ENCODE measurements at places on chromosomes 2 and 18.

GRCh38 chr2:138267902-138268254 is 233.7 kb upstream of the SPOPL start:
- DNase-seq = no peak

DNA sequence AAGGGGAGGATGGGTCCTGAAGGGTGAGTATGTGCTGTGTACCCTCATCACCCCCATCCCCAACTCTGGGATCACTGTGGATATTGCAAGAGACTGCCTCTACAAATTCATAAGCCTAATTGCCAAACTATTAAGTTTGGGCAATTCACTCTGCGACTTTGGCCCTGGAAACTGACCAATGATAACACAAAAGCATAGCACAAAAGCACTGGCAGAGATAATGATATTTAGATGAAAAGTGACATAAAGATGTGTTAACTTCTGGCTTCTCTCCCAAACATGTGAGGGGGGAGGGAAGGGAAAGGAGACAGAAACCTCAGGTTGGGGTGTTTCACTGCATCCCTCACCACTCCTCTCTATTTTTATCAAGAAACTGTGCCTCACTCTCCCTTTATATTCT is 150.3 kb downstream of the SATB2 start:
- DNase-seq = no peak

DNA sequence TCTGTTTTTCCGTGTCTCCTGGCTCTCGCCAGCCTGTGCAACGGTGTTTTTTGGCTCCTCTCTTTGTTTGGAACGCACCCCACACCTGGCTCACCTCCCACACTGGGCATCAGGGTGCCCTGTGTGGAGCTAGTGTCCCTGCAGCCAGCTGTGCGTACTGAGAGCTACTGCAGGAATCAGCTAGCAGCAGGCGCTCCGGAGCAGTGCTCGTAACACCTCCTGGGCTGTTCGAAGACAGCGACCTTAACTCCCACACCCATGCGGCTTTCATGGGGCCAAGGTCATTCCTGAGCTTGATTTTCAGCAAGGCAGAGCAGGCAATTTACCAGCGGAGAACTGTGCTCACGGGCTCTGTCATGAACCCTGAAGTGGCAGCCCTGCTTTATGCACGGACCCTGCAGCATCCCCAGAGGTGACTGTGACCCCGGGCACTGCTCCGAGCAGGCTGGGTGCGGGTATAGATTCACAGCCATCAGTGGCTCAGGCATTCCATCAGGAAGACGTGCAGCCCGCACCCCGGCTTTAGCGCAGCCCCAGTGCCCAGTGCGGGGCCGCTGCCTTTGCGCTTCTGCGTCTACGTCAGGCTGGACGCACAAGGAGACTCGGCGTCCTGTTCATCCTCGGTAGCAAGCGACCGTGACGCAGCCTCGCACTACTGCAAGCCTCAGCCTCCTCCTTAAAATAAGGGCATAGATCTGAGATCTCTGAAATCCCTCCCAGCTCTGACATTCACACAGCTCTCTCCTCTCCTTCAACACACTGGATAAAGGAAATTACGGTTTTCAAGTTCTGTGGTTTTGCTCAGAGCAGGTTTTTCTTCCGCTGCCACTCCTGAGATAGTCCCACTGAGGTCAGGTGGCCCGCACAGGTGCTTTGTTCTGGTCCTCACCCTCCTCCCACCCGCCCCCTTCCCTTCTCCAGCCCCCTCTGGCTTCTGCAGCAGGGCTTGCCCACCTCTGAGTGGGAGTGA is 58.2 kb downstream of the ADI1 start:
- DNase-seq = peak; percentile 48

DNA sequence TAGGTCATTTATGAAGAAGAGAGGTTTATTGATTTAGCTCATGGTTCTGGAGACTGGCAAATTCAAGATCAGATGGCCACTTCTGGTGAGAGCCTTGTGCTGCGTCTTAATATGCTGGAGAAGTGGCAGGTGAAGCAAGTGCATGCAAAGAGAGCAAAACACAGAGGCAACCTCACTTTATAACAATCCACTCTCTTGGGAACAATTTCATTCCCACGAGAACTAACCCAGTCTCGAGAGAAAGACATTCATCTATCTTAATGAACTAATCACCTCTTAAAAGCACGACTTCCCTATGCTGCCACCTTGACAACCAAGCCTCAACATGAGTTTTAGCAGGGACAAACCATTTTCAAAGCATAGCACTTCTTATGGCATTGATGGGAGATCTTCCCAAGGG is 186.5 kb upstream of the RASGRP3 start:
- DNase-seq = no peak

DNA sequence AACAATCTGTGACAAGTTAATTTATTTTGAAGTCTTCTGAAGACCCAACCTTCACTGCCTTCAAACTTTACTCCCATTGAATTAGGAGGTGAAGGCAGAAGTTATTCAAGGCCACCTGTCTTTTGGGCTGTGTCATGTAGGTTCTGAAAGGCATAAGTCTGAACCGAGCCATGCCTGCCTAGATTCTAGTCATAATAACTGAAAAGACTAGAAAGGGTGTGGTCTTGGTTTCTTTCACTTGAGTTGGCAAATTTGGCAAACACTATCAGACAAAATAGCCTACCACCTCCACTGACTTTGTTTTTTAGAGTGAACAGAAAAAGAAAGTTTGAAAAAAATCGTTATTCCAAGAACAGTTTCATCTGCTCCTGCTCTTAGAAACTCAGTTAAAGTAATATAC is 38.4 kb downstream of the PPM1B start:
- no peak for DNase-seq

- DNase-seq = no peak
Observed at GRCh38 chr2:164015328-164016123, 279.7 kb upstream of the FIGN start.

DNA sequence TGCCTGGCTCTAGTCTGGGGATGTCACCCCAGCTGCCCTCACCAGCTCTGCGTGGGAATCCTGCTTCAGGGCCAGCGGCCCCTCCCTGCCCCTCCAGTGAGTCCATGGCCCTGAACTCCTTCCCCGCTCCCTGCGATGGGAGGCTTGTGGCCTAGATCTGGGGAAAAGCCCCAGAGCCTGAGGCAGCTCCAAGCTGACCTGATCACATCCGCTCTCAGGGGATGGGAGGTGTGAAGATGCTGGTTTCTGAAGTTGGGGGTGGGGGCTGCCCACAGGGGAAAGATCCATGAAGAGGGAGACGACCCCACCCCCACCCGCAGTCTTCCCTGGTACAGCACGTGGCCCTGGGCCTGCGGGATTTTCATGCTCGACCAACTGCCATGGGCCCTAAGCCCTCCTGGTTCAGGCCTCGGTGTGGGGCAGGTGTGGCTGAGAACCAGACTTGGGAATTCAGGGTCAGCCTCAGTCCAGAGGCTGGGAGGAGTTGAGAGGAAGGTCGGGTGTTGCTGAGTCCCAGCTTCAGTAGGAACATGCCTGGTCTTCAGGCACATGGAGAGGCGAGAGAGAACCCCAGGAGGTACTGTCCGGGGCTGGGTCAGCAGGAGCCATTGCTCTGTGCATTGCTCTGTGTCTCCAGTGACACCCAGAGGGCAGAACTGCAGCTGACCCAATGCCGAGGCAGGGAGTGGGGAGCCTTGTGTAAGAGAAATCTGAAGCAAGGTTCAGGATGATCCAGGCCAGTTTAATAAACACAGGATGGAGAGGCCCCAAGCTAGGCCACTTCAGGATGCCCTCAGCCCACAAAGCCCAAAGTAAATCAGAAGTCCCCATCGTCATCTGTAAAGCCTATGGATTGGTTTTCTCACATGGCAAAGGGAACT is 115.1 kb downstream of the CAPN13 start:
- DNase-seq = peak; percentile 46

GRCh38 chr18:77061281-77061945 is 71.2 kb downstream of the MBP start:
- peak; percentile 44 for DNase-seq

GRCh38 chr2:227864161-227864756 is 7.2 kb upstream of the DAW1 start:
- DNase-seq = no peak

DNA sequence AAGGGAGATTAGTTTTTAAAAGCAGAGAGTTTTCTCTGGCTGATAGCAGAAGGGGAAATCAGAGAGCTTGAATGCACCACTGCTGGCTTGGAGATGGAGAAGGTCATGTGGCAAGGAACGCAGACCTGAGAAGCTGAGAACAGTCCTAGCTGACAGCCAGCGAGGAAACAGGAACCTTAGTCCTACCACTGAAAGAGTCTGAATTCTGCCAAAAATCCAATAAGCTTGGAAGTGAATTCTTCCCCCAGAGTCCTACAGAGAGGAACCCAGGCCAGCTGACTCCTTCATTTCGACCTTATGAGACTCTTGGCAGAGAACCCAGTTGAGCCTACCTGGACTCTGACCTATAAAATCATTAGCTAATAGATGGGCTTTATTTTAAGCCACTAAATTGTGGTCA is 371.9 kb upstream of the TNP1 start:
- no peak for DNase-seq

GRCh38 chr2:206562375-206562774 is 79.9 kb upstream of the FAM237A start:
- DNase-seq = no peak

- DNase-seq = no peak
Observed at GRCh38 chr18:34957119-34957863, 83.9 kb upstream of the MAPRE2 start.

GRCh38 chr18:50614838-50615237 is 55.0 kb downstream of the MAPK4 start:
- DNase-seq = no peak

GRCh38 chr18:21660078-21660477 is 44.5 kb downstream of the ABHD3 start:
- DNase-seq = no peak

DNA sequence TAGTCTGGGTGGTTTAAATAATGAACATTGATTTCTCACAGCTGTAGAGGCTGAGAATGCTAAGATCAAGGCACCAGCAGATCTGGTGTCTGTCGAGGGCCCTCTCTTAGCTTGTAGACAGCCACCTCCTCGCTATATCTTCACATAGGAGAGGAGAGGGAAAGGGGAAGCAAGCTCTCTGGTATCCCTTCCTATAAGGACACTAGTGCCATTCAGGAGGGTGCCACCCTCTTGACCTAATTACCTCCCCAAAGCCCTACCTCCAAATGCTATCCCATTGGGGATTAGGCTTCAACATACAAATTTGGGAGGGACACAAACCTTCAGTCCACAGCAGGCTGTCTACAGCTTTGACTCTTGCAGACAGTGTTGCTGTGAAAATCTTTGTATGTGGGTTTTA is 76.7 kb downstream of the BOLA3 start:
- no peak for DNase-seq

DNA sequence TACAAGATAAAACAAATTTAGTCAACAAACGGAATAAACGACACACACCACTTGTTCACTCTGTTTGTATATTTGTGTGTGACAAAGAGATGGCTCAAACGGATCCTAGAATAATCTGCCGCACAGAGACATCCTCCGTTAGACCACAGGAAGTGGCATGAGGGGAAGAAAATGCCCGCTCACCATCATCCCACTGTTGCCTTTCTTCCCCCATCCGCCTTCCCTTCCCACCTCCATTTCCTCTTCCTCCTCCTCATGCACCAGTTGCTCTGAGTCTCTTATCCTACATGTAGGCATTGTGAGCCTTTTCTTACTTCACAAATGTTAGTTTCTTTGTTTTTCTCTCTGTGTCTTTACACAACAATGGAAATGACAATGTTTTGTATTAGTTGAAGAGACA is 228.5 kb upstream of the SMIM21 start:
- no peak for DNase-seq

DNA sequence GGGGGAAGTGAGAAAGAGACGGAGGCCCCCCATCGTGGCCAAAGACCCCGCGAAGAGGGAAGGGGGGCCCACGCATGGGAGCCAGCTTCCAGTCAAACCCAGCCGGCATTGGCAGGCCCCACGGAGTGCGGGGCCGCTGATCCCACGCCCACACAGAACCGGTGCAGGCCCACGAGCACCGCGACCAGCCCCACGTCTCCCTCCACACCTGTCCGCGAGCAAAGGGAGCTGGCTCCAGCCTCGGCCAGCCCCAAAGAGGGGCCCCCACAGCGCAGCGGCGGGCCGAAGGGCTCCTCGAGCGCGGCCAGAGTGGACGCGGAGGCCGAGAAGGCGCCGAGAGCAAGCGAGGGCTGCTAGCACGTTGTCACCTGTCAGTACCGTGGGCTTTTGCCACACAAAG is 125.0 kb upstream of the TWIST2 start:
- peak; percentile 26 for DNase-seq

GRCh38 chr18:11553098-11553940 is 56.1 kb upstream of the SLC35G4 start:
- DNase-seq = no peak

DNA sequence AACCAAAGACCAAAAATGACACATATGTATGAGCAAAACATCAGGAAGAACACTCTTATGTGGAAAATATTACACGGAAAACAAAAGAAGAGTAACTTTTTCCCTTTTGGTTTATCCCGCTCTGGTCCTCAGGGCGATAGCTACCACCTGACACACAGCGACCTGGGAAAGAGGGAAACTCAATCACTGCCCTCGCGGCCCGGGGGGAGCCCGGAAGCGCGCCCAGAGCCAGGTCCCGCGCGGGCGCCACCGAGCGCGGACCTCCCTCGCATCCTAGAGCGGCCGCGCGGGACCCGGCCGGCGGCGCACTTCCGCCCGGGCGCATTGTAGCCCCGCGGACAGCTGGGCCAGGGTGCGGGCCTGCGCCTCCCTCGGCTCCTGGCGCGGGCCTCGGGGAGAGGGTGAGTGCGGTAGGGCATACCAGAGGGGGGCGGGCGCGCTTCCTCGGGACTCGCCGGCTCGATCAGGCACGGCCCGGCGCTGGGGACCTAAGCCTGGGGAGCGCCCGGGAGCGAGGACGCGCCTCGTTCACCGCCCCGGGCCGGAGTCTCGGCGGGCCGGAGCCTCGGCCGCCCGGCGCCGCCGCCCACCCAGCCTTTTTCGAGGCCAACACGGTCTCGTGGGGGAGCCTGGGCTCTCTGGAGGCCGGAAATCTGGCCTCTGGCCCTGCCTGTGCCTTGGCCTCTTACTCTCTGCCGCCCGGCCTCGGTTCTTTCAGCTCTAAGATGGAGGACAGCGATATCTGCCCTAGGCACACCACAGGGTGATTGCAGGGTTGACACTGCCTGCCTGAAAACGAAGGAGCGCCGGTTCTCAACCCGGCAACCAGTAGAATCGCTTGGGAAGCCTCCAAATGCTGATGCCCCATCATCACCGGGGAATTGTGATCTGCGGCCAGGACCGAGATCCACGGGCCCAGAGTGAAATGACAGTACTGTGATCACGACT is at the start of gene ELAC1:
ELAC1 (plus strand) TSS at position 327 of the 948 bp plus-strand sequence. CDS start 6,365 bp downstream, outside the sequence.
- DNase-seq = peak; percentile 86

DNA sequence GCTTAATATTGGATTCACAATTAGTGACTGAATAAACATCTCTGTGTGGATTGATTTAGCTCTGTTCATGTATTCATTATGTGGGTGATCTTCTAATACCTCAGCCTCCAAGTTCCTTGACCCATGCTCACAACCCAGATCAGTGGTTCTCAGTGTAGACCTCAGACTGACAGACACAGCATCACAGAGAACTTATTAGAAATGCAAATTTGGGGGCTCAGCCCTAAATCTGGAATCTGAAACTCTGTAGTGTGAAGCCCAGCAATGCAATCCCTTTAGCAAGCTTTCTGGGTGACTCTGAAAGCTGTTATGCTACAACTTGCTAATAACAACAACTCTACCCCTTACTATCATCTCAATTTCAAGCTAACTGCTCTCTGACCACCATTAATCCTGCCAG is 273.1 kb upstream of the FANCL start:
- DNase-seq = no peak
